ENCODE measurements at places on chromosomes 5 and 9. TPM values are rescaled to one million over a fixed set of nuclear protein-coding genes. Genes with fewer than 3 reads are reported as not detected.

GRCh38 chr9:115015018-115015635 lies 84.7 kb upstream of the TNFSF8 start:
- DNase-seq, result peak; percentile 40

Gene CARD9
- total RNA-seq, result 1.0 TPM

Gene MGAT1
- total RNA-seq, result 91.4 TPM

GRCh38 chr9:110738982-110739381 lies 70.4 kb downstream of the MUSK start:
- peak; percentile 42 for DNase-seq

Gene GZMA
- total RNA-seq, result not detected

DNA sequence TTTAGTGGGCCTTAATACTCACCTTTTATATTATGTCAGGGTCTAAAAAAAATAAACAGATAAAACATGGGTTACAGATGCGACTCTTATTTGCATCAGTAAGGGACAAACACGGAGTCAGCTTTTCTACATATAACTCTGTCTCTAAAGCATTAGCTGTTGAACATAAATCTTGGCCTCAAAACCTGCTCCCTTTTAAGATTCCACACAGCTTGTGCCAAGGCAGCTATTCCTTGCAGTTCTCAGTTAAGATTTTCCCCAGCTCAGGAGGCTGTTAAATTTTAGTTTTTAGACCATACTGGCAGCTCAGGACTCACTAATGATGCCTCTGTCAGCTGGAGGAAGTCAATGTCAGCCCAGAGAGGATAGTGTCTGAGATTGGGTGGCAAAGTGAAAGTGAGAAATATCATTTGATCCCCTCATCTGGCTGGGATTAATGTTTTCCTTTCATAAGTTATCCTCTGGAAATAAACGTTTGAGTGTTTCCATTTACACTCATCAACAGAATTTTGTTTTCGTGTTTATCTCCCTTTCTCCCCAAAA lies 287.5 kb downstream of the ELAVL2 start:
- no peak for DNase-seq

Gene TSSK1B
- 3.8 TPM for total RNA-seq
